Globus pallidus (tissue), 1 donor: ENCODE measurements at places on chromosomes 6 and 20.

GRCh38 chr20:54431156-54431944, 44.0 kb upstream of the DOK5 start:
- peak; percentile 11 for DNase-seq

DNA sequence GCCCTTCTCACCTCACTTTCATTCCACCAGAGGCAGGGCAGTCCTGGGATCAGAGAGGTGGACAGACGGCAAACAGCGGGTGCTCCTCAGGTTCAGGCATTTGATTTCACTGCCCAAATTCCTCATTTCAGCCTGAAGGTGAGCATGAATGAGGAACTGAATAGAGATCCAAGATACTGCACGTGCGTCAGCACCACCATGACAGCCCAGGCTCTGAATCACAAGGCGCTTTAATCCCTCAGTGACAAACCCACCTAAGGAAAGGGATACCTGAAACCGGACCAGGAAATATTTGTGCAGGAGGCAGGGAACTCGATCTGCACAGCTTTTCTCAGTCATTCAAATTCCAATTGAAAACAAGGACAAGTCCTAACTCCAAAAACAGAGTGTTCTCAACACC, 174.8 kb upstream of the HEY2 start:
- DNase-seq: no peak

DNA sequence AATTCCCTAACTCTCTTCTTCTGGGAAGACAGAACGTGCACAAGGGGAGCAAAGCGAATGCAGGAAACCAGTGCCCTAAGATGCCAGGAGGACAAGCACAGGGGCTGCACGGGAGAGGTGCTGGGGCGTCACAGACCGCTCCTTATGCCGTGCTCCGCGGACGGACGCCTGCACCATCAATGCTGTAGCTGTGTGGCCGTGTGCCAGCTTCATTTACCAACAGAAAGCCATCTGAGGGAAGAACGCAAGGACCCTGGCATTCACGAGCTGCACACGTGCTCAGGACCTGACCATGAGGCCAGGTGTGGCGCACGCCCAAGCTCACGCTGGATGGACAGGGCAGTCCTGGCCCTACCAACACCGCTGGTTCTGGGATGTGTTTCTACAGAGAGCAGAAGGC, 35.4 kb downstream of the WDR27 start:
- no peak for DNase-seq

DNA sequence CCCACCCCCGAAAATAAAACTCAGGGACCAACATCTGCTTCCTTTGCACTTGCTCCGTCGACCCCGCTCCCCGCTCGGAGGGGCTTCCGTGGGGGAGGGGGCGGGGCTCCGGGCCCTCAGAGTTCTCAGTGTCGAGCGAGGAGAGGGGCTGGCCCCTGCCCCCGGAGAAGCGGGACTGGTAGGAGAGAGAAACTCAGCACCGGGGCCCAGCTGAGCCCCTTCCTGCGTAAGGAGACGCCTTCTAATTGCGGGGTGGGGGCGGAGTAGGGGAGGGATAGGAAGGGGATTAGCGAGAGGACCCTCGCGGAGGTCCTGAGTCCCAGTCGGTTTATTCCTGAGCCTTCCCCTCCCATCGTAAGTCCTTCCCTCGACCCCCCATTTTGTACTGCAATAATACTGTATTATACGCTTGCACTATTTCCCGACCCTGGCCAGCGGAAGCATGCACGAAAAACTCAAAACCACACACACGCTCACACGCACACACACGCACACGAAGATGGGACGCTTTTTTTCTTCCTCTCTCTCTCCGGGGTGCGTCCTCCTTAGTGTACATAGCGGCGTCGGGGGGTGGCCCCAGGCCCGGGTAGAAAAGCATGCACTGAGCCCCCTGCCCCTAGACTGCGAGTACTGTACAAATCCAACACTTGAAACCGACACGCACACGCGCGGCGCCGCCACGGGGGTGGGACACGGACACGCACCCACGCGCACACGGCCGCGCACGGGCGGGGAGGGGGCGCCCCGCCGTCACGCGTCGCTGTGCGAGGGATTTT, 22.1 kb upstream of the SLC22A7 start:
- DNase-seq: no peak

DNA sequence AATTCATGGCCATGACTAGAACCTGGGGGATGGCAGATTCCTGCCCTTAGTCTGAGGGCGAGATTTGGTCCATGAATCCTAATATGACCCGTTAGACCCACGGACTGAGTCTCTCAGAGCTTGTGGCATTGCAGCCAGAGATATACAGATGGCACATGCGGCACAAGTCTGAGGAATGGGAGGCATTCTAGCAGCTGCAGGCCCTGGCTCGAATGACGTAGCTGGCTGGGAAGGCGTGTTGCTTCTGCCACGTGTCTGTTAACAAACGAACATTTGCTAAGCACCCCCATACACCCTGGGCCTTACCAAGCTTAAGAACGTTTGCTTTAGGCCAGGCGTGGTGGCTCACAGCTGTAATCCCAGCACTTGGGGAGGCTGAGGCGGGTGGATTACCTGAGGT, 68.0 kb downstream of the CD164 start:
- DNase-seq: no peak

- DNase-seq: no peak
These were observed 12.5 kb upstream of the BFSP1 start for GRCh38 chr20:17543531-17544131.

DNA sequence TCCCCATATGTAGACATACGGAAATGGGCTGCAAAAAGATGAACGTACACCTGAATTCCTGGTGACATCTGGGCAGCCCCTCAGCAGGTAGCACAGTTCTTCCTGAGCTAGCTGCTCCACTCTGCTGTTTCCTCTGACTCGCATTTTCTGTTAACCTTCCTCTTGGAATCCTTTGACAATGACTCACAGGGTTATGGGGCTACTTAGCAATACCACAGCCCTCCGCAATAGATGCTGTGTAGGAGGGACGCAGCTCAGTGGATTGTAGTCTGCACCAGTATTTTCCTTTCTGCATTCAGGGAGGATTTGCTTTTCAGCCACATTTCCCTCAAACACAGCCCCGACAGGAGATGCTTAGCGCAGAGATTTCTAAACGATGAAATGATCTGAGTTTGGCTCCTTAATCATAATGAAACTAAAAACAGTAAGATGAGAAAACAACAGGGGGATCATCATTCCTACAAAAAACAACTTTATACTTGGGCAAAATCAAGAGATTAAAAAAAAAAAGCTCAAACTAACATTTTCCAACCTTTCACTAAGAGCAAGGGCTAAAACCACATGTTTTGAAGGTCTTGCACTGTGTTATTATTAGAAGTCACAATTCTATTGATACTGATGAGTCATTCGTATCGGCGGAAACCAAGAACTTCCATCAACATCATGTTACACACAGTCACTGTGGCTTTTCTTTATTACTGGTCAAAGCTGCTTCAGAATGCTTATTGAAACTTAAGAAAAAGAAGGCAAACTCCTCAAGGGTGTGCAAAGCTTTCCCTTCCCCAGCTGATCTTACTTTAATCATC, 12.2 kb downstream of the BACH2 start:
- peak; percentile 16 for DNase-seq

DNA sequence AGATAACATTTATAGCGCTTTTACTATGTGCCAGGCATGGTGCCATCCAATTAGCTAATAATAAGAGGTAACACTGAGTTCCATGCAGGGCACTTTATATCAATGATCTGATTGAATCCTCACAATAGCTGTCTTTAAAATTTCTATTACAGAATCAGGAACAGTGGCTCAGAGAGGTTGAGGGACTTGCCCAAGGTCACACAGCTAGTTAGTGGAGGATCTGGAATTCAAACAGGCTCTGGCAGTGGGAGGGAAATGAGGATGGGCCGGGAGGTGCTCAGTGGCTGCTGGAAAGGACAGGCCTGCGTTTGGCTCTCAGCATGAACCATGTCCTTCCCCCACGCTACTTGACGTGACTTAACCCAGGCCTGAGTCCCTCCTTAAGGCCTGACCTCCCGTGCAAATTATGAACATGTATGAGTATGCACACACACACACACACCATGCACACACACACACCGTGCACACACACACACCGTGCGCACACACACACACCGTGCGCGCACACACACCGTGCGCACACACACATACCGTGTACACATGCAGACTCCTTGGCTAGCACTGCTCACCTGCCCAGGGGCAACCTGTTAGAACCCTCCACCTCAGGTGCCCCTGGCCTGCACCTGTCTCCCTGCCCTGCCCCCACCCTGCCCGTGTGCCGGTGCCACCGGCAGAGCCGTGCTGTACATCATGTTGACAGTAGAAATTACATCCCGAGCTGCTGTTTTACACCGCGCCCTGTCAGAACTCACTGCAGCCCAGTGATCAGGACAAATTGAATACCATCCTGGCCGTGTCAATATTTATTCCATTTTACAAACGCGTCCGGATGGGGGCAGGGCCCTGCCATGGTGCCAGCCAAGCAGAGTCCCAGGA, 43.7 kb downstream of the CDH22 start:
- no peak for DNase-seq

- DNase-seq: no peak
These were observed 117.4 kb upstream of the PRDM1 start for GRCh38 chr6:105968603-105969333.

DNA sequence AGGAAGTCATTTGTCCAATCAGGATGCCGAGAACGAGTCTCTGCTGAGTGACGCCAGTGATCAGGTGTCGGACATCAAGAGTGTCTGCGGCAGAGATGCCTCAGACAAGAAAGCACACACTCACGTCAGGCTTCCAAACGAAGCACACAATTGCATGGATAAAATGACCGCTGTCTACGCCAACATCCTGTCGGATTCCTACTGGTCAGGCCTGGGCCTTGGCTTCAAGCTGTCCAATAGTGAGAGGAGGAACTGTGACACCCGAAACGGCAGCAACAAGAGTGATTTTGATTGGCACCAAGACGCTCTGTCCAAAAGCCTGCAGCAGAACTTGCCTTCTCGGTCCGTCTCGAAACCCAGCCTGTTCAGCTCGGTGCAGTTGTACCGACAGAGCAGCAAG, 281.5 kb downstream of the TSHZ2 start:
- DNase-seq: no peak

- DNase-seq: no peak
These were observed 1268.8 kb downstream of the EPHA7 start for GRCh38 chr6:92150553-92150952.

DNA sequence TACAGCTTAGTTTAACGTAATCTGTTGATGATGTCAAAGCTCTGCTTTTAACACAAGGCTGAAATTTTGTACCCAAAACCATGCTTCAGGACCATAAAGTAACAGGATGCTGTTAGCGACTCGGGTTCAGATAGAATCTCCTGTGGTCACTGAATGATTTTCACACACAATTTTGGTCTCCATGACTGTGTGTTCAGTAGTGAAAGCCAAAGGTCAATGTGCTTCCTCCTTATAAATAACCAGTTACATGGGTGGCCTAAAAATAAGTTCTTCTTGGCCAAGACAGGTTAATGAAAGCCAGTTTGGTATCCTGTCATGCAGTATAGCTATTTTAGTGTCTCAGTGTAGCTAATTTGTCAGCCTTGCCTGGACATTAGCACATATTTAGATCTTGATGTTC, 19.1 kb upstream of the LOC128125822 start:
- no peak for DNase-seq
